NCI-H187 (cell line): ENCODE measurements at places on chromosomes 11 and 22.
A peak's percentile ranks its signal among the peaks of the same experiment; 100 is the strongest.

DNA sequence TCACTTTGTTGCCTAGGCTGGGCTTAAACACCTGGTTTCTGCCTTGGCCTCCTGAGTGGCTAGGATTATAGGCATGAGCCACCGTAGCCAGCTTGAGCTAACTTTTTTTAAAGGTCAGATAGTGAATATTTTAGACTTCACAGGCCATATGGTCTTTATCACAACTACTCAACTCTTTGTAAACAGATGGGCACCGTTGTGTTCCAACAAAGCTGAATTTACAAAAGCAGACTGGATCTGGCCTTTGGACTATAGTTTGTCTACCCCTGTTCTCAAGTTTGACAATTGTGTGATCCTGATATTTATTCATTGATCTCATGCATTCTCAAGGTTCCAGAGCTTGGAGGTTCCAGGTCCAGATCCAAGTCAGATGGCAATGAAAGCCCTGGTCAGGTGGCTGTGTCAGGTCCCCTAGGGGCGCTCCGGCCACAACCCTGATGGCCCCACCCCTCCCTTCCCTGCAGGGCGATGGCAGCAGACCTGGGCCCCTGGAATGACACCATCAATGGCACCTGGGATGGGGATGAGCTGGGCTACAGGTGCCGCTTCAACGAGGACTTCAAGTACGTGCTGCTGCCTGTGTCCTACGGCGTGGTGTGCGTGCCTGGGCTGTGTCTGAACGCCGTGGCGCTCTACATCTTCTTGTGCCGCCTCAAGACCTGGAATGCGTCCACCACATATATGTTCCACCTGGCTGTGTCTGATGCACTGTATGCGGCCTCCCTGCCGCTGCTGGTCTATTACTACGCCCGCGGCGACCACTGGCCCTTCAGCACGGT lies 15.8 kb downstream of the P2RY2 start:
- DNase-seq: no peak

- no peak for DNase-seq
Observed at GRCh38 chr11:35260342-35260985, 121.5 kb downstream of the CD44 start.

GRCh38 chr11:7575841-7576725 lies 62.3 kb downstream of the PPFIBP2 start:
- DNase-seq: peak; percentile 14

DNA sequence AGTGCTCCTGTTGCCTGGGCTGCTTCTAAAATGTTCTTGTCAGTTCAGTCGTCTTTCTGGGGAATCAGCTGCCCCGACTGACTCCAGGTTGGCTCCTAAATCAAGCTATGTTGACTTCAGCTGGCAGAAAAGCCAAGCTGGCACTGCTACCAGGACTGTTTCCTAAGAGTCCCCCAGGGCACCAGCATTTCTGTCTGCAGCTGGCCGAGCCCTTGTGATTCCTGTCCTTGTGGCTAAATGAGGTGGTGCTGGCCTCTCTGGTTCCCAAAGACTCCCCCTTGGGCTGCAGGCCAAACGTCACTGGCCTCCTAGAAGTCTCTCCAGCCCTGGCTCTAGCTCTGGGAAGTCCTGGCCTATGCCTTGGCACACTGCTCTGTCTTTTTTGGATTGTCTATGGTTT lies 31.1 kb downstream of the GRAMD1B start:
- DNase-seq: no peak

GRCh38 chr22:17366830-17367229 lies 2.4 kb upstream of the CECR2 start:
- no peak for DNase-seq

GRCh38 chr11:1989953-1990352 lies 7.7 kb downstream of the H19 start:
- no peak for DNase-seq

GRCh38 chr11:78795621-78796261 lies 221.1 kb upstream of the NARS2 start:
- peak; percentile 64 for DNase-seq

- DNase-seq: no peak
Observed at GRCh38 chr11:130622141-130622542, 173.7 kb downstream of the ADAMTS15 start.

DNA sequence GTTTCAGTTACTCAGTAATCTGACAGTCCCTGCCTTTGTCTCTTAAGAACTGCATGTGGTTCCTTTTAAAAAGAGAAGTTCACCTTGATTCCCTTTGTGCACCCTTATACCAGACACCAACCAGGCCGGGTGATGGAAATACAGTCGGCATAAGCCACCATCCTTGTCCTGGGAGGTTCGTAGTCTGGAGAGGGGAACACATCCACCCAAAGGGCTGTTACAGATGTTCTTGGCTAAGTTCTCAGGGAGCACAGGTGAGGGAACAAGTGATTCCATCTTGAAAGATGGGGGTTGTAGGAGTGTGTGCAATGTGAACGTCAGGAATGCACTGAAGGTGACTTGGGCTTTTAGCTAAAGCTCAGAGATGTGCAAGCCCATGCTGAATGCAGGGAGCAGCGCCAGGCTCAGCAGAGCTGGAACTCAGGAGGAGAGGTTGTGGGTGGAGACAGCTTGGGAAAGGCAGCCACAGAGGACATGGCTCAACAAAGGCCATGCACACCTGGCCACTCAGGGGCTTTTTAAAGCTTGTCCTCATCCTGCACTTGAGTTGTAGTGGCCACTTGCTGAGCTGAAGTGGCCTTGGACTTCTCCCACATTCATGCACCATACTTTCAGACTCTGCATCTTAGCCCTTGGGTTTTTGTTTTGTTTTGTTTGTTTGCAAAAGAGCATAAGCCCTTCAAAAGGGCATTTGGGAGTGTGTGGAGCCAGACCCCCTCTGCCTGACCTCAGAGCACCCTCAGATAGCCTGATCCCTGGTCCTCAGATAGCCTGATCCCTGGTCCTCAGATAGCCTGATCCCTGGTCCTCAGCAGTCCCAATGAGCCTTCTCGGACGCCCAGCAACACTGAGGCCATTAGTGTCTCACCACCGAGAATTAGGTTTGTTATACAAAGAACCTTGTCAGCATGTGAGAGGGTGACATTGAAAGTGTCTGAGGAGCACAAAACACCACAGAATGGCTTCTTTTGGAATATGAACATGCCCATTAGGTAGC lies 12.7 kb upstream of the TMA7B start:
- peak; percentile 85 for DNase-seq

- no peak for DNase-seq
Observed at GRCh38 chr11:119589001-119589400, 140.0 kb downstream of the NECTIN1 start.

DNA sequence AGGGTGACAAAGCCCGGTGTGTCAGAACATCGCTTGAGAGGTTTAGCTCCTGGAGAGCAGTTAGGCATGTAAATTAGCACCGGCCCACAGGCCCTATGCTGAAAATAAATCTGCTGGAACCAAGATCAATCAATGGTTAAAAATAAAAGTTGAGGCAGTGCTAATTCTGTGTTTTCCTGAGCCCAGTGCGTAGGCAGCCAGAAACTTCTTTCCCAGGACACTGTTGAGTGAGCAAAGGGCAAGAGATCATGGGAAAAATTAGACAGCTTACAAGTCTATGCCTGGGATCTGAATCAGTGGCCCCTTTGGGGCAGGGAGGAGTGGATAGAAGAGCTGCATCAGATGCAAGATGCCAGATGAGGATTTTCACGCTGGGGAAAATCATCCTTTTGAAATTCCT lies 539.2 kb downstream of the BUD13 start:
- no peak for DNase-seq

GRCh38 chr22:21974058-21974649 lies 8.4 kb downstream of the TOP3B start:
- no peak for DNase-seq

GRCh38 chr11:62556108-62556874 lies 9.7 kb upstream of the AHNAK start:
- DNase-seq: no peak

DNA sequence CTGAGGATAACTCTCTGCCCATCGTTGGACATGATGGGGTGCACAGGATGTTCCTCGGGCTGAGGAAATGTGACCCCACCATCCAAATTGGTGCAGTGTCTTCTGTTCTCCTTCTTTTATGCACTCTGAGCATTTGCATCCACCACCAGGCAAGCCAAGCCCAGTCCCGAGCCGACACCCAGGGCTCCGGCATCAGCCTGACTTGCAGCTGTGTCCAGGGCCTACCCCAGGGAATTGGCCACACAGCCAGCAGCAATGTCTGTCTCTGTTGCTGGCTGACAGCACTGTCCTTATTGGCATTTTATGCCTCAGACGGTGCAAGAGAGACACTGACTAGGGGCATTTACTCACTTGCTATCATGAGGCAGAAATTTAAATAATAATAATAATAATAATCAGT lies 25.4 kb upstream of the CPT1A start:
- no peak for DNase-seq
